Umbilical cord (tissue), 2 donors: ENCODE measurements at places on chromosomes 5 and 9.

DNA sequence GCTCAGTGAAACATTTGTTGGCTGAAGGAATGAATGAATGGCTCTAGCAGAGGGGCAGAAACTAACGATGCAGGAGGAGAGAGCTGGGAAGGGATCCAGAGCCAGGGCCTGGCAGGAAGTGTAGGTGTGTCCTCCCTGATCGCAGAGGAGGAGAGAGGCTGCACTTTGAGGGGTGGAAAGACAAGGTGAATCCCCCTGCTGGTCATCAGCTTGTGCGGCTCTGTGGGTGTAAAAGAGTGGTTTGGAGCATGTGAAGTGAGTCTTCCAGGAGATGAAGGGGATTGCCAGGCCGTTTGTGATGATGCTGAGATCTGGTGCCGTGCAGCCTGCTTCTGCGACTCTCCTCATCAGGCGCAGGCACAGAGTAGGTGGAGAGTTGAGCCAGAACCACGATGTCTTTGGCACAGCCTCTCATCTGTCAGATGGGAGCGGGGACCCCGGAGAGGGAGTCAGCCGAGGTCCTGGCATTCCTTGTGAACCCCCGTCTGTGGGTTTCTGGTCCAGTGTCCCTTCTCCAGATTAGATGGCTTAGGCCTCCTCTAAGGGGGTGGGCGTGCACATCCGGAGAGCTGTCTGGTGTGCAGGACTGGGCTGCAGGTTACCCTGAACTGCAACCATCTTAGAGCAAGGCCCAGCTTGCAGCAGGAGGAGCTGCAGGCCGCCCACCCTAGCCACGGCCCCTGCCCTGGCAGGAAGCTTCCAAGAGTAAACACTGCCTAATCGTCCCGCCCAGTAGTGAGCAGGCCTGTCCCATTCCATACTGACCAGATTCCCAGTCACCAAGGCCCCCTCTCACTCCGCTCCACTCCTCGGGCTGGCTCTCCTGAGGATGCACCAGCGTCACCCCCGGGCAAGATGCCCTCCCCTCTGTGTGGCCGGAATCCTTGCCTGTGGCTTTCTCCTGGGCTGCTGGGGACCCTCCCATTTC, at the start of gene ADAMTS13:
TSS of gene ADAMTS13 (plus strand) at position 753 of the 928 bp plus-strand sequence. CDS start at position 830, 77 bp downstream.
- no peak for DNase-seq

GRCh38 chr5:143652108-143652700, 159.8 kb upstream of the HMHB1 start:
- no peak for DNase-seq

DNA sequence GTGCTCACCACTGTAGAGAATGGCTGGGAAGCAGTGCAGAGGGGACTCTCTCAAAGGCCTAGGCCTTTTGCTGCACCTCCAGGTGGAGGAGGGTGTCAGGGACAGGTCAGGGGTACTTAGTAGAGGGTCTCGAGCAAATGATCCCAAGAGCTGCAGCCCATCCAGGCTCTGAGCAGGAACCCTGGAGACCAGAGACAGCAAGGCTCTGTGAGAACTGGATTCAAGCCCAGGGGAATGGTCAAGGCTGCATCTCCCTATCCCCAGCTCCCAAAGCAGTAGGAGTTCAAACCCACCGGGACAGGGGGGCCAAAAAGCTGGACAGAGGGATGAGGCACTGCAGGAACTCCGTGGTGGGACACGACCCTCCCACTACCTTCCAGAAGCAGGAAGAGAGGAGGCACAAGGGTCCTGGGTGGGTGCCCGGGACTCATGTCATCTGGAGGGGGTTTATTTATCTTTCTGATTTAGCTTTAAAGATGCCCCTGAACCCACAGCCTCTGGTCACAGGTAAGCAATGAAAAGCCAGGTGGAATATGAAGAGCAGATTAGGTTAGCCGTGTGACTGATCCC, 124.8 kb downstream of the MVB12B start:
- no peak for DNase-seq

DNA sequence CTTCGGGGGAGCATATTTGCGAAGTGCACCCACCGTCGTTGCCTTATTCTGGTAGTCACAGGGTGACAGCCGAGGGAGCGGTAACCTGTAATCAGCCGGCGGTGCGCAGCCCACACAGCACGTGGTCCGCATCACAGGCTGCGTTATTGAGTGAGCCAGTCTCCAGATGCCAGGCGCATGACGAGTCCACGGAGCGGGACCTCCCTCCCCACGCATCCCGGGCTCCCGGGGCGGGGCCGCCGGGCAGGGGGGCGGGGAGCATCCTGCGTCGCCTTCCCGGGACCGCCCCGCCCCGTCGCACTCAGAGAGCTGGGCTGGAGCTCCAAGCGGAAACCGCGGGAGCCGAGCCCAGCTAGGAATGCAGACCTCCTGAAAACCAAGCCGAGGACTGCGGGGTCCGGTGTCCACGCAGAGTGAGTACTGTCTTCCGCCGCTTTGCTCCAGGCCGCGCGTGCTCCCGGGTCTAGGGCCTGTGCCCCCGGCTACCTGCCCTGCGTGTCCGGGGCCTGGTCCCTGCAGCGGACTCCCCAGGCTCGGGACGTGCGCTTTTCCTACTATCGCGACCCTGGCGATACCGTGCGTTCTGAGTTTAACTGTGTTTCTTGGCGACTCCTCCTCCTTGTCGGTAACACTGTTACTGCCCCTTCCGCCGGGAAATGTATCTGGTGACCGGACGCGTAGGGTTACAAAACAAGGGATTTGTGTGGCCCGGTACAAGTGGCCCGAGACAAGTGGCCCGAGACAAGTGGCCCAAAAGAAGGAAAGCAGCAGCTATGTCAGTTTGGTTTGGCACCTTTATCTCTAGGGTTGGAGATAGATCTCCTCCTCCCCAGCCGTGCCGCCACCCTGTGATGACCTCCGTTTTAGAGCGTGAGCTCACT, 40.6 kb downstream of the CAST start:
- peak; percentile 96 for DNase-seq

DNA sequence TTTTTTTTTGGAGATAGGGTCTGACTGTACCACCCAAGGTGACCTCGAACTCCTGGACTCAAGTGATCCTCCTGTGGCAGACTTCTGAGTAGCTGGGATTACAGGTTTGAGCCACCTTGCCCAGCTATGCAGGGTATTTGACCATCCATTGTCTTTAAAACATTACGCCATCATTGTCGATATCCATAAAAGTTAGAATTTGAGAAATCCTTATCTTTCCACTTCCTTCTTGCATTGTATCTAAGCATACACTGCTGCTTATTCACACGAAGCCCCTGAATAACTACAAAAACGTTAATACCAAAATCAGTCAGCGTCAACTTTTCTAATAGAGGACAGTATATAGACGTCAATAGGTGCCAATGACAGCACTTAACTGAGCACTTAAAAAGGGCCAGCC, 5.4 kb upstream of the OTULINL start:
- no peak for DNase-seq
